ENCODE measurements at places on chromosomes 3 and 15. TPM values are rescaled to one million over a fixed set of nuclear protein-coding genes. Genes with fewer than 3 reads are reported as not detected.

Gene GPR171
- 66.1 TPM for total RNA-seq

Gene CNTN4
- total RNA-seq: not detected

Gene CCNL1
- total RNA-seq: 324 TPM

- no peak for DNase-seq
Observed at GRCh38 chr3:41026394-41027177, 172.7 kb upstream of the CTNNB1 start.

Gene TRPM7
- 31.7 TPM for total RNA-seq

Gene ASB14
- not detected for total RNA-seq

All from natural killer cell treated with Interleukin-12 subunit alpha and Interleukin-12 subunit beta and Interleukin-15 and Interleukin-18, amount 100 ng/mL, for 72 hours (primary cell).